Neural progenitor cell (in vitro differentiated cells): ENCODE measurements at places on chromosomes 6 and 20. TPM values are rescaled to one million over a fixed set of nuclear protein-coding genes. Genes with fewer than 3 reads are reported as not detected.
A peak's percentile ranks its signal among the peaks of the same experiment; 100 is the strongest.

ZBTB2 gene
- 8.4 and 11.6 TPM in 2 replicates for total RNA-seq

PARD6B gene
- total RNA-seq: 31.0 and 45.7 TPM in 2 replicates

PCK1 gene
- not detected in 2 replicates for total RNA-seq

SMPDL3A gene
- total RNA-seq: 1.2 and 2.0 TPM in 2 replicates

DNA sequence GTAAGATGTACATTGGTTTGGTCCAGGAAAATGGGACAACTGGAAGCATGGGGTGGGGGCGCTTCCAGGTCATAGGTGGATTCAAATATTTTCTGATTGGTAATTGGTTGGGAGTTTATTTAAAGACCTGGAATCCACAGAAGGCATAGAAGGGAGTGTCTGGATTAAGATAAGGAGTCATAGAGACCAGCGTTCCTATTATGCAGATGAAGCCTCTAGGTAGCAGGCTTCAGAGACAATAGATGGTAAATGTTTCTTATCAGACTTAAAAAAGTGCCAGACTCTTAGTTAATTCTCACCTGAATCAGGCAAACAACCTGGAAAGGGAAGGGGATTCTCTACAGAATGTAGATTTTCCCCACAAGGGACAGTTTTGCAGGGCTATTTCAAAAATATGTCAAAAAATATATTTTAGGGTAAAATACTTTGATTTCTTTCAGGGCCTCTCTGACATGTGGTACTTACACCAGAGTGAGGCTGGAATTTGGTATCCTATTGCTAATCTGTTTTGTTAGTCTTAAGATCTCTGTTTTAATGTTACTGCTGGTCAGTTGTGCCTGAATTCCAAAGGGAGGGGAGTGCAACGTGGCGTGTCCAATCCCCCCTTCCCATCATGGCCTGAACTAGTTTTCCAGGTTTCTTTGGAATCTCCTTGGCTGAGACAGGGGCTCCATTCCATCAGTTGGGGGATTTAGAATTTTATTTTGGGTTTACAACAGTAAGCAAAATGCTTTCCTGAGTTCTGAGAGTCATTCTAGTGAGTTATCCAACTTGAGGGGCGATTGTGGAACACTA is 25.1 kb downstream of the PIGT start:
- DNase-seq: no peak

DNA sequence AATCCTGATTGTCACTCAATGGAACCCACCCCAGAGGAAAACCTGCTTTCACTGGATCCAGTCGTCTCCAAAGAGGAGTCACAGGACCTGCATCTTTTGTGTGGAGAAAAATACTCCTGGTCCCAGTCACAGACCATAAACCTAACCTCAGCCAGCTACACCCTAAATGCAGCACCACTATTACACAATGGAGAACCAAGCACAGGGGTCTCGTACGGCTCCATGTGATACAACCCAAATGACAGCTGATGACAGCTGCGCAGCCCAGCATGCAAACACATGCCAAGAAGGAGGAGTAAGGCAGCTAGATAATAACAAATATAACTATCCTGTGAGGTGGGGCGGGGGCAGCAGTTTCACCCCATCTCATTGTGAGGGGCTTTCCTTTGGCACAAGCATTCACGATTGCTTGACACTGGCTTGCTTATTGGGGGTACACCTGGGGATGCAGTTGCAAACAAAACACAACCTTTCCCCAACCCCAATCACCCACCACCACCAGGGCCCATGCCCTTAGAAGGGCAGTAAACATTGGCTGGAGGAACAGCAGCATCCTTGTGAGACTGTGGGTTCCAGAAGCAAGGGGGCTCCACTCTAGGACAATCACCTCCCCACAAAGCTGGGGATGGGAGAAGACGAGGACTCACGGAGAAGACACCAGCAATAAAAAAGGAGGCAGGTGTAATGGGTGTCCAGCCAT is 51.5 kb downstream of the TRERF1 start:
- DNase-seq: no peak

- DNase-seq: peak; percentile 62
These were observed 263.9 kb upstream of the PRND start for GRCh38 chr20:4457566-4458543.

- peak; percentile 31 for DNase-seq
These were observed 58.7 kb upstream of the TGM3 start for GRCh38 chr20:2237059-2237458.

DNA sequence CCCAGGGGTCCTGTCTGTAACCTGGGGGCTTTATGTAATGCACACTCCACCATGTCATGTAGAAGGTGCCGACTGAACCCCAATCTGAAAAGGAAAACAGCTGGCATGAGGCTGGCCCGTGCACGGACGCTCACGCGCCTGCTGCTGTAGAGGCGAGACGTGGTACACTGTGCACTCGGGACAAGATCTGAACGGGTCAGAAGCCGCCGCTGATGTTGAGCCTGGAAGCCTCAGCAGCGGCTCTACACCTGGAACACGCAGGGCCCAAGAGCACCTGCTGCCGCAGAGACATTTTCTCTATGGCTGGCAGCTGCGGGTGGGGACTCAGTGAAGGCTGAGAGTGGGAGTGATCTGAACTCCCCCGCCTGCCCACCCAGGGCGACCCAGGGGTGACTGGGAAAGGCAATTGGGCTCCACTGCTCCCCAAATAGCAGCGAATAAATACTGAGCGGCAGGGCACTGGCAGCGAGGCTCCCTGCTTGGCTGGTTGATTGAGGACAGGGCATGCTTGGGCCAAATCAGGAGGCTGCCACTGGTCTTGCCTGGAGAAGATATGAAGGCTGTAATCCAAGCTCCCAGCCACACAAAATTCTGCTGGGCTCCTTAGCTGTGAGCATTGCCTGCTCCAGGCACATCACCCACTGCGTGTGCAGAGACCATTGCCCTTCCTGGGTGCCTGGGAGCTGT is 2.5 kb upstream of the OGFR start:
- no peak for DNase-seq

- DNase-seq: no peak
These were observed 60.6 kb downstream of the SSR1 start for GRCh38 chr6:7252390-7252789.

DNA sequence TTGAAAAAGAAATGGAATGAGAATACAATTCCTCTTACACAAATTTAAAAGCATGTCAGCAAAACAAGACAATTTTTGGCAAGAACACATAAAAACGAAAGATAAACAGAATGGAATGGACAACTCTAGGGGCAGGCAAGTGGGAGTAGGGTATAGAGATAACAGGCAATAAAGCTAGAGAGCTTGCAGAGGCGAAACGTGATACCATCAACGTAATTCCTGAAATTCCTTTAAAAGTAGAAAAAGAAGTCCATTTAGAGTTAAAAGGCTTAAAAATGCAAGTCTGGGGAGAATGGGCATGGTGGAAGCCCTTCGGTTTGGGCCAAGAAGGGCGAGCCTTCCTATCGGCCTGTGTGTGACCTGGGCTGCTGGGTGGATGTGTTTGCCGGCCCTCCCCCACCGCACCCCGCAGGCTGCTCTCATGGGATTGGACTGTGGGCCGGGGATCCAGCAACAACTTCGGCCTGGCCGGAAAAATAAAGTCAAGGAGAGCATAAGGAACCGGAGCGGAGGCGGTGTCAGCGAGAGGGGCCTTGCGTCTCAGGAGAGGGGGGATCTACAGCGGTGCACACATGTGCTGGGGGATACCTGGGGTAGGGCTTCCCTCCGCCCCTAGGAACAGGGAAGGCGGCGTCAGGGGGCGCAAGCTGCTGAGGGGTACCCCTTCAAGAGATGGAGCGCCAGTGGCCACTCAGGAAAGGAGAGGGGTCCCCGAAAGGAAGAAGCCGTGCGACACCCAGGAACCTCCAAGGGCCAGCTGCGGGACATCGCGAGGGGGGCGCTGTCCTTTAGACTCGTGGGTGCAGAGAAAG is 4.1 kb downstream of the TMEM239 start:
- DNase-seq: peak; percentile 43
